ENCODE measurements at places on chromosomes 16 and 17.

DNA sequence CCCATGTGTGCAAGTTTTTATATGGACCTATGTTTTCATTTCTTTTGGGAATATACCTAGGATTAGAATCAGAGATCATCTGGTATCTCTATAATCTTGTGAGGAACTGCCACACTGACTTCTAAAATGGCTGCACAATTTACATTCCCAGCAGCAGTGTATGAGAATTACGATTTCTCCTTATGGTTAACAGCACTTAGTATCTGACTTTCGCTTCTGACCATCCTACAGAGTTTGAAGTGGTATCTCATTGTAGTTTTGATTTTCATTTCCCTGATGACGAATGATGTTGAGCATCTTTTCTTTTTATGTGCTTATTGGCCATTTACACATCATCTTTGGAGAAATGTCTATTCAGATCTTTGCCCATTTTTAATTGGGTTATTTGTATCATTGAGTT lies 10.0 kb downstream of the C16orf96 start:
- DNase-seq: no peak

DNA sequence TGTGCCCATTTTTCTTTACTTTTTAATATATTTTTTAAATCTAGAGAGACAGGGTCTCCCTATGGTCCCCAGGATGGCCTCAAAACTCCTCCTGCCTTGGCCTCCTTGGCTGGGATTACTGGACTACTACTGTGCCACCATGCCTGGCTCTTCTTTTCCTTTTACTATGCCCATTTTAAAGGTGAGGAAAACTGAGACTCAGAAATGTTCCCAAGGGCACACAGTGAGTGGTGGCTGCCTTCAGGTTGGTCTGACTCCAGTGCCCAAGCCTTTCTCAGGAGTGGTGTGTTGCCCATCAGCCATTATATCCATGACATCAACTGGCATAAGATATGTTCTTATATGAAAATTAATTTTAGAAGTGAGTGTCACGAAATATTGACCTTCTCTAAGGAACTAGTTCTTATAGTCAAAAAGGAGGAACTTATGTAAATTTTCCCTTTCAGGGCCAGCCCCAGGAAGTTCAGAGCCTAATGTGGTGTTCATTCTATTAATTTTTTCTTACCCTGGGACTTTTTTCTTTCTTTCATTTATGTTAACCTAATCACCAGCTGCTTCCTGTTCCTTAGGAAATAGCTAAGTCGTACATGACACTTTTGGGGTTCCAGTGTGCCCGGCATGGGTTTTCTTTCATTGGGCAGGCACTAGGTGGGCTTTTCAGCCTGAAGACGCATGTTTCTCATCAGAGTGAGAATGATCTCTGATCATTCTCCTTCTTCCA lies 17.9 kb upstream of the SPN start:
- DNase-seq: no peak

DNA sequence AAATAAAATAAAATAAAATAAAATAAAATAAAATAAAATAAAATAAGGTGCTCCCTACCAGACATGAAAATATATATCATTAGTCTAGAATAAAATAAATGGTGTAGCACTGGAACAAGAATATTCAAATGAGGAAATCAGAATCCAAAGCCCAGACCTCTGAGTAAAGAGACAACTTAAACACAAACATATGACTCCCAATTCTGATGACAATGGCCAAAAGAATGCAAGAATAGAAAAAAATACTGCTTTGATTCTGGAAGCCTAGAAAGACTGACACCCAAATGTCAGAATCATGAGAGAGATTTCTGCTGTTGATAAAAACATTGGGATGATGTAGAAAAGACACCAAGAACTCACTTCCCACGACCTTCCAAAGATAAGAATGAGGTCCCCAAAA lies 27.9 kb downstream of the MYOCD start:
- no peak for DNase-seq

- DNase-seq: no peak
Measured at GRCh38 chr17:1714427-1714979, 4.3 kb upstream of the TLCD2 start.

GRCh38 chr16:80985611-80986010 lies 21.1 kb downstream of the CMC2 start:
- no peak for DNase-seq

DNA sequence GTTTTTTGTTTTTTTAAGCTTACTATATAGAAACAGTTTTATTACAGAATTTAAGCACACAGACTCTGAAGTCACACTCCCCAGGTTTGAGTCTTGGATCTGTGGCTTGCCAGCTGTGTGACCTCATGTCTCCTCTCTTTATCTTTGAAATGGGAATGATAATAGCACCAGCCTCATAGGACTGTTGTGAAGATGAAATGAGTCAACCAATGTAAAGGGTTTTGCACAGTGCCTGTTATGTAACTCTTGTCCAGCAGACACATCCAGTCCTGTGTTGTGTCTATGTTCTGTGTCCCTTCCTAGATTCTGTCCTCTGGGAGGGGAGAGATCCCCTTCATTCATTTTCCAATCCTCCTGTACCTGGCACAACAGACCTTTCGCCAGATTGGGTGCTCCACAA lies 3.1 kb upstream of the CPD start:
- no peak for DNase-seq

DNA sequence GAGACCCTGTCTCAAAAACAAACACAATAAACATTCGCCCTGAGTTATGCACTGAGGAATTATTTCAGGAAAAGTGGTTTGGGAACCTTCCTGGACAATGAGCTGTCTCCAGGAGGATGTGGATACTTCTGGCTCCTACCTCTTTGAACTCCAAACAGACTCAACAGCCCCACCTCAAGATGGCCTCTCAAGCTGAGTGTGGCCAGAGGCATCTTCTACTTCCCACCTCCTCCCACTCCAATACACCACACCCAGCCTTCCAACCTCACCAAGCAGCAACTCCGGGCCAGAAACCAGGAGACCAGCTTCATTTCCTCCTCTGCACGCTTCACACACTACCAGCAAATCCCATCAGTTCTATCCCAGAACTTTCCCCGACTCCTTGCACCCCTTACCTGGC lies 11.6 kb downstream of the HBQ1 start:
- DNase-seq: no peak

DNA sequence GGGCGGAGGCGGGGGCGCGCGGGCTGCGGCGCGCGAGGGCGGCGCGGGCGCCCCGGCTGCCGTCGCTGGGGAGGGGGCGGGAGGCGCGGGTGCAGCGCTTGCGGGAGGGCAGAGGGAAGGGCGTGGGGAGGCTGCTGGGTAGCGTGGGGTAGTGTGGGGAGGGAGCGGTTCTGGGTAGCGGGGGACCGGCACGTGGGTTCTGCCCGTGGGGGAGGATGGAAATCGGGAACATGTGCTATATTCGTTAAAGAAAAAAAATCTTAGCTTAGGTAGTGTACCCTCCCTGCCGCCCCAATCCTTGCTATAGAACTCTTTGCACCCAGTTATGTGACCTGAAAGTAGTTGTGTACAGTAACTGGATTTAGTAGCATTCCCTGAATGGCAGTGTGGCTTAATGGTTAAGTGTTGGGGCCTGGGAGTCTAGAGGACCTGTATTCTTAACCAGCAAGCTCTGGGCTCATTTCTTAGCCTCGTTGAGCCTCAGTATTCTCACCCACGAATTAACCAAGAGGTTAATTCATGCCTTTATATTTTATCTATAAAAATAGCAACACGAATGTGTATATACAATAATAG lies 646 bp downstream of the RABEP1 start:
- DNase-seq: no peak

DNA sequence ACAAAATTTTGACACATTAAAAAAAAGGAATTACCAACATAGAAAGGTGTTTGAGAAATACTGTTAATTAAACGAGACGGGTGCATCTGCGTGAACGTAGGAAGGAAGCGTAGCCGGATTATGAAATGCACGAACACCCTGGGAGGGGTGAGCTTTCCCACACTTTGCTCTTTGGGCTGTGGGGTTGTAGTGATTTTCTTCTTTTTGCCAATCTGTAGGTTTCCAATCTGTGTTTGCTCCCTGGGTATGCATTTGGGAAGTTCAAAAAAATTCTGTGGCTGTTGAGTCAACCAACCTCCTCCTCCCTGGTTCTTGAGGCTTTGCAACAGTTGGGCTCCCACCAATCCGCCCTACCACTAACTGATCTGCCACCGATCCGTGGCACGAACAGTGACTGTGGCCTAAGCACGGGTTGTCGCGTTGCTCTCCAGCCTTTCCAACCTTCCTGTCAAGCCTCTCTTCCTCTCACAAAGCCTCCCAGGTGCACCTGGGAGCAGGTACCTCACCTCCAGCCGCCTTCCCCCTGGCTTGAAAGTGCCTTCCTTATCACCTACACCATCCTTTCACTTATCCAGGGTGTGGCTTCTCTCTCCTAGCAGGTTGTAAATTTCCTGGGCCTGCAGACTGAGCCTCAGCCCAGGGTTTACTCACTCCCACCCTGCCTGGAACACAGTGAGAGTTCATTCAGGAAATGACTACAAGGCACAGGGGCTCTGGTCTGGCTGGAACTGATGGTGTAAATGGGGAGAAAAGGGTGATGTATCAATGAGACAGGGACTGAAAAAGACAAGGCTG lies 16.6 kb downstream of the RTN4RL1 start:
- no peak for DNase-seq

DNA sequence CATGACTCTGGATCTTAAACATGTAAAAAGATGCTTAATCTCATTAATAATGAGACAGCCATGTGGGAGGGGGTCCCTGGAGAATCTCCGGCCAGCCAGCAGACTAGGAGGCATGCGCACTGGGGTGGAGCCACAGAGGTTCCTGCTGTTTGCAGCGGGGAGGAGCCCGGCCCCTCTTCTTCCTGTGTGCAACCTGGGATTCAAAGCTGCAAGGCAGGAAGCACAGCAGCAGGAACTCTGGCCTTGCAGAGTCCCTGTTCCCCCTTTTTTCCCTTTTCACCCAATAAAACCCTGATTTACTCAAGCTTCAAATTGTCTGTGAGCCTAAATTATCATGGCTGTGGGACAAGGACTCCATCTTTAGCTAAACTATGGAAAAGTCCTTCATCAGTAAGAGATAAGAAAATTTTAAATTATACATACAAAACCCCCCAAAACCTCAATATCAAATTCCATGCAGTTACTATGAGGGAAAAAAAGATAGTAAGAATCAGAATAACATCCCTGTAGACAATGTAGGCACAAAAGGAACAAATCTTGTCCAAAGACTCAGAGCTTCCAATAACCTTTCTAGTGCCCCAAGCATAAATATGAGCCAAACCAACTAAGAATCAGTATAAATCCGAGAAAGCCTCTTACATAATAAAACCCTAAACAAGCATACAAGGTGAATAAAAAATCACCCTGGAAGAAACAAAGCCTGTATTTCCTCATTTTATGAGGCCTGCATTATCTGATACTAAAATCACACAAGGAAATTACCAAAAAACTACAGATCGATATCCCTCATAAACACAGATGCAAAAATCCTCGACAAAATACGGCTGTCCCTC lies 12.1 kb downstream of the CFDP1 start:
- no peak for DNase-seq

GRCh38 chr17:6392609-6393350 lies 42.1 kb downstream of the AIPL1 start:
- DNase-seq: no peak

GRCh38 chr17:51427856-51428255 lies 167.5 kb downstream of the UTP18 start:
- DNase-seq: no peak

DNA sequence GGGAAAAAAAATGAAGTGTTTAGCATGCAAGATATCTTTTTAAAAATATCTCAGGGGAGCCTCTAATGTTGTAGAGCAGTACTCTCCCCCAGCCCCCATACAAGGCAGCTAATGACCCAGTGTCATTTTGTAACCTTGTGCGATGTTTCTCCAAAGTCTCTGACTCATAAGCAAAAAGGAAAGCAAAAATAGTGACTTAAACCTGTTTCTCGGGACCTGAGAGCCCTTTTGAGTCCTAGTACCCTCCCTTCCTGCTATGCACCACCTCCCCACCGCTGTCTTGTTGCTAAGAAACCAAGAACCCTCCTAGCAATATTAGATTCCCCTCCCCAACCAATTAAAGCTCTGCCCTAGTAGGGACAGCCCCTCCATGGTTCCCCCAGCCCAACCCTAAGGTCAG lies 2.8 kb downstream of the MYCBPAP start:
- DNase-seq: no peak

GRCh38 chr16:14194721-14195120 lies 123.6 kb downstream of the MRTFB start:
- no peak for DNase-seq

GRCh38 chr16:86322806-86323205 lies 187.5 kb upstream of the FOXF1 start:
- DNase-seq: no peak

DNA sequence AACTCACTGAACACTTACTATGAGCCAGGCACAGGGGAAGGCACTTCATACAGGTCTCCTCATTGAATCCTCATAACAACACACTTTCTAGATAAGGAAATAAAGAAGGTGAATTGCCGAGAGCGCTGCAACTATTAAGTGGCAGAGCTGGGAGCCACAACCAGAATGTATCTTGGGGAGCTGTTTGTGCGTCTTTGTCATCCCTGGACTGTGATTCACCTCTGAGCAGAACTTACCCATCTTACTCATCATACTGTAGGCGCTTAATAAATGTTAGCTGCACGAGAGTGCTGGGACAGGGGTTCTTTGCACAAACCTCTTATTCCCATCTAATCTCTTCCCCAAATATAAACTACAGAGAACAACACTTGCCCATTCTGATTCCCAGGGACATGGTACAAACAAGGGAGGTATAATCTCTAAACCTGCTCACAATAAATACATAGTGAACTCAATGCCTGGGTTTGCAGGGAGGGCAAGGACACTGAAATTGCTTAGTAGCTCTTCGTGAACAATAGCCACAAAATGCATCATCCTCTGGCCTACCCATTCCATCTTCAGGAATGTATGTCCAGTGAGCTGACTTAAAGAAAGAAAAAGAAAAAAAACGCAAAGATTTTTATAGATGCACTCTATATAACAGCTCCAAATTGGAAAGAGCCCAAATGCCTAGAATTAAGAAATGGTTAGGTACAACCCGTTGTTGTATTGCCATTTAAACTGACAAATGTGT lies 43.0 kb downstream of the MYO18A start:
- no peak for DNase-seq

DNA sequence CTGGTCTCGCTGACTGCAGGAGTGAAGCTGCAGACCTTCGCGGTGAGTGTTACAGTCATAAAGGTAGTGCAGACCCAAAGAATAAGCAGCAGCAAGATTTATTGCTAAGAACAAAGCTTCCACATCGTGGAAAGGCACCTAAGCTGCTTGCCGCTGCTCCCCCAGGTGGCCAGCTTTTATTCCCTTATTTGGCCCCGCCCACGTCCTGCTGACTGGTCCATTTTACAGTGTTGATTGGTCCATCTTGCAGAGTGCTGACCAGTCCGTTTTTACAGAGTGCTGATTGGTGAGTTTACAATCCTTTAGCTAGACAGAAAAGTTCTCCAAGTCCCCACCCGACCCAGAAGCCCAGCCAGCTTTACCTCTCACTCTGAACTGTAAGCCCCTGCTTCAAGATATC lies 227.8 kb downstream of the ABCC12 start:
- no peak for DNase-seq

- DNase-seq: no peak
Measured at GRCh38 chr17:67053438-67054000, 9.2 kb downstream of the CACNG1 start.

DNA sequence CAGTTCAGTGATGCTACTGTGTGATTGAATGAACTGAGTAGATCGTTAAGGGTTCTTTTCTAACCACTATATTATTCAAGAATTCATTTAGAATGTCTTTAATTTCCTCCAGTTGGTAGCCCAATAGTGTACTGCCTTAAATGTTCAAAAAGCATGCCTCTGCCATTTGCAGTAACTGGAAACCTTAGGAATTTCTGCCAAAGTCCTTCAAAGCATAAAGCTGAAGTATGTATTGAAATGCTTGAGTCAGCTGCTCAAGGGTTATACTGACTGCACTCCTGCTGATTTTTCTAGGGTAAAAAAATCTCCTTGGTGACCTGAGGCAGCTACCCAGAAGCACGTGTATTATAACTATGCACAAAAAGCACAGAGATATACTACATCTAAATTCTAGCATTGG lies 56.5 kb downstream of the SNTB2 start:
- DNase-seq: peak; percentile 20
